Lung (tissue), 17 donors: ENCODE measurements at places on chromosomes 5 and 9. TPM values are rescaled to one million over a fixed set of nuclear protein-coding genes. Genes with fewer than 3 reads are reported as not detected.

The MACIR gene
- 3.9 TPM for polyA plus RNA-seq

The PCDHA6 gene
- polyA plus RNA-seq, result 0.20 TPM

The GDNF gene
- polyA plus RNA-seq, result not detected

The DENND1A gene
- 5.7 TPM for polyA plus RNA-seq

The FIBCD1 gene
- 4.1 TPM for polyA plus RNA-seq

The CCT5 gene
- 257 TPM for polyA plus RNA-seq

The GPR150 gene
- 0.26 TPM for polyA plus RNA-seq

The AGTPBP1 gene
- 15.4 TPM for polyA plus RNA-seq

The NOXA1 gene
- polyA plus RNA-seq, result 2.1 TPM

The LHX6 gene
- 3.7 TPM for polyA plus RNA-seq

The FAM200C gene
- polyA plus RNA-seq, result 1.1 TPM

The SH3GL2 gene
- 0.07 TPM for polyA plus RNA-seq

The TTC16 gene
- 1.5 TPM for polyA plus RNA-seq

The NCS1 gene
- 6.1 TPM for polyA plus RNA-seq
